CD4-positive, alpha-beta T cell treated with Interleukin-15 for 4 hours (primary cell): ENCODE measurements at places on chromosomes 4 and X.

DNA sequence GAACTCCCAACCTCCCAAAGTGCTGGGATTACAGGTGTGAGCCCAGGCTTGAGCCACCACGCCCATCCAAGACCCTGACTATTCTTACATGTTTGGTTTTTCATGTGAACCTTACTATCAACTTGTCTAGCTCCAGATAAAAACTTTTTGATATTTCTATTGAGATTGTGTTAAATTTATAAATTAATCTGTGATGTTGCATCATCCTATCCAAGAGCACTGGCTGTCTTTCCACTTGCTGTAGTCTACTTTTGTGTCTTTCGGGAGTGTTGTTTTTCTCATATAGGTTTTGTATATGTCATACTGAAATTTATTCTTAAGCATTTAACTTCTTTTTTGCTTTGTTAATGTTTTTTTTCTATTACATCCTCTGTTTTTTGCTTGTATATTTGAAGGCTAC lies 34.6 kb downstream of the BRCC3 start:
- DNase-seq = no peak

- DNase-seq = no peak
These were observed 124.5 kb upstream of the KLF3 start for GRCh38 chr4:38539501-38539900.

GRCh38 chrX:33207056-33207455 lies 4.3 kb downstream of the DMD start:
- DNase-seq = no peak

DNA sequence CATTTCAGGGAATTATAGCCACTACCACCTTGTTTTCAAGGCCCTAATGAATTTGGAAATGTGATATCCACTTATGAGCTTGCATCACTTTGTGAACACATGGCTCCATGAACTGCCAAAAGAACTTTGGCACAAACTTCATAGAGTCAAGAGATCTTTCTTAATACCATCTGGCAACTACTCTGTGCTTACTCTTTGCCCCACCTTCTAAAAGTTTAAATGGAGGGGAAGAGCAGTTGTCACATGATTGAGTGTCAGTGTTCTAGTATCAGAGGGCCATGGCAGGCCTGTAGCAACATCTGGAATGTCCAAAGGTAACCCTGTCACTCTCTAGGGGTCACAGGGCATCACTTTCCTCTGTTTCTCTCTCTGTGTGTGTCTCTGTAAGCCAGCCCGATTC lies 2.6 kb upstream of the ADH1B start:
- DNase-seq = no peak

- no peak for DNase-seq
These were observed 197.1 kb downstream of the SLC7A11 start for GRCh38 chr4:138045036-138045435.

- DNase-seq = no peak
These were observed 81.9 kb downstream of the FHDC1 start for GRCh38 chr4:153018031-153018430.

DNA sequence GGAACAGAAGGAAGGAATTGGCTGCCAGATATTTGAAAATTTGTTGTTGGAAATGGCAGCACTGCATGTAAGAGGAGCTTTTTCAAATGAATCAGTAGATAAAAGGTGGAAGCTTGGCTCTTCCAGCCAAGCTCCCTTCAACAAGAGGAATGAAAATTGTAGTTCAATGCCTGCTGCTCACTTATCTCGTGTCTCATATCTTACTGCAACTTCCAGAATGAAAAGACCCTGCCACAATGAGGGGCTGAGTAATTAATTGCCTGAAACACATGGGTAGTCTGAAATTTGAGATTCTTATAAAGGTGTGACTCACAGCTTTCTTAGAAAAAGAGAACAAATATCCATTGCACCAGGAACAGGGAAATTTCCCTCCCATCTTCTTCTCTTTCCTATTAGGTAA lies 53.0 kb downstream of the HAND2 start:
- no peak for DNase-seq

- no peak for DNase-seq
These were observed 106.8 kb downstream of the ARSJ start for GRCh38 chr4:113872426-113873260.

DNA sequence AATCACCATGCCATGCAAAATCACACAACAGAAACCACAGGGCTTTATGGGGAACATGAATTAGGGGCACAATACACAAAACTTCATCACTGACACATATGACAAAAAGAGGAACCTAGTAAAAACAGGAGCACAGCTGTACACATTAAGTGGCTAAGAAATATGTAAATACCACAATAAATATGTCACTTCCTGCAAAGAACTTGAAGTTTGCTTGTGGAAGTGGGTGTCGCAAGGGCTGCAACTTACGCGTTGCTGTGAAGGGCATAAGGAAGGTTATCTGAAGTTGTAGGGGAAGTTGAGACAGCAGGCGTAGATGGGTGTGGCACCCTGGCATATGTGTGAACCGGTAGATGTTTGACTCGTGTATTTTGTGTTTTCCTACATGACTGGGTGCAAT lies 42.4 kb downstream of the CLCN4 start:
- no peak for DNase-seq

- DNase-seq = no peak
These were observed 2.6 kb upstream of the DOCK11 start for GRCh38 chrX:118493016-118493415.

DNA sequence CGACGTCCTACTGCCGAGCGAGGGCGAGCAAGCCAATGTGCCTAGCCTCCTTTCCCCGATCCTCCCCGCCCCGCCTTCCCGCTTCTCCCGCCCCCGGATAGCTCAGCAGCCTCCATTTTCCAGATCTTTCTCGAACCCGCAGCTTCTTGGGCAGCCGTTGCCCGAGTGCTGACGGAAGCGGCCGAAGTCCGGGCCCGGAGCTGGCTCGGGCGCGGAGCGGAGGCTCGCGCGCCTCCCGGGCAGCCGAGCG lies 172 bp upstream of the HSPA4L start:
- no peak for DNase-seq

DNA sequence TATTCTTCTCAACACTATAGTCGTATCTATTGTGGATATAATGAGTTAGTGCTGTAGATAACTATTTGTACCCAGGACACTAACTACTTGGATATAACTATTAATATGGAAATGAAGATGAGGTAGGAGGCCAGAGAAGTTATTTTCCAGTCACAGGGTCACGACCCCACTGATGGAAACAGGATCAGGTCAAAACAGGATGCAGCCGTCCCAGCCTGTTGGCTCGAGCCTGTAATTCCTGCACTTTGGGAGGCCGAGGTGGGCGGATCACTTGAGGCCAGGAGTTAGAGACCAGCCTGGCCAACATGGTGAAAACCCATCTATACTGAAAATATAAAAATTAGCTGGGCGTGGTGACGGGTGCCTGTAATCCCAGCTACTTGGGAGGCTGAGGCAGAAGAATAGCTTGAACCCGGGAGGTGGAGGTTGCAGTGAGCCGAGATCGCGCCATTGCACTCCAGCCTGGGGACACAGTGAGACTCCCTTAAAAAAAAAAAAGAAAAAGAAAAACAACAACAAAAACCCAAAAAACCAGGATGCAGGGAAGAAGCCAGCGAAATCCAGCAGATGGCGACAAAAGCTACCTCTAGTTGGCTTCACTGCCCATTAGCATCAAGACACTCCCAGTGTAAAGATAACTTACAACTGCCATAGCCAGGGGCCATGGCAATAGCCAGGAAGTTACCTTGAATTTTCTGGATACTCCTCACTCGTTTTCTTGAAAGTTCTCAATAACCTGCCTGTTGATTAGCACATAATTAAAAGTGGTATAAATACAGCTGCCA lies 37.9 kb upstream of the NKAP start:
- no peak for DNase-seq

DNA sequence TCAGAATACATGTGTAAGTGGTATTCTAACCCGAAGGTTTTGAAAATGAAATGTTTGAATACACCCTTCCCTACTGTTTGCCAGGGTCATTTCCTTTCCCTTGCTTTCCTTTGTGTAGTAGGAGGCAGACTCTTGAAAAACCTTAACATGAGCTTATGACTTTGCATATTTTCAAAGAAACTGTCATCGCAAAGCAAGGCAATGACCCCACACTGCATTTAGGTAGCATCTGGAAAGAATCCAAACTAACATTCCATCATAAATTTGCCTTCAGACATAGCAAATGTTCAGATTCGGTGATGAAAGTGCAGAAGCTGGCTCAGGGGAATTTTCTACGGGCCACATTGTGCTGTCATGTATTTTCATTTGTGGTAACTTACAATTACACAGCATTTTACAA lies 32.3 kb downstream of the SH2D1A start:
- no peak for DNase-seq

GRCh38 chr4:138555584-138555983 lies 313.4 kb upstream of the SLC7A11 start:
- DNase-seq = no peak

GRCh38 chr4:99945718-99946355 lies 581 bp downstream of the DNAJB14 start:
- DNase-seq = no peak

GRCh38 chr4:106287353-106287969 lies 28.5 kb downstream of the TBCK start:
- no peak for DNase-seq

DNA sequence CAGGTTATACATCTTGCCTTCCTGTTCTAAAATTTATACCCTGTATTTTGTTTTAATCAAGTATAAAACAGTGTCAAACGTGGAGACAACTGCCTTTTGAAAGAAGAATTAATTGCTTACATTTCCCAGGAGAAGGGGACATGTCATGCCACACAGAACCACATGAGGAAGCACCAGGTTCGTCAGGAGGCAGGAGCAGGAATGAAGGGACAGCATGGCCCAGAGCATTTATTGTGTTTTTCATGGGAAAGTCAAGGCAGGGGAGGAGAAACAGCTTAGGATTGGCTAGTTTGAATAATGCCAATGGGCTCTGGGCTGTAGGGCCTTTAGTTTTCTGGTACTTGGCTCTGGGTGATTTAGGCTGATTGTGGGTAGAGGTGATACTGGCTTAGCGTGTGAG lies 203.7 kb downstream of the CFAP299 start:
- DNase-seq = no peak

- no peak for DNase-seq
These were observed 409.3 kb upstream of the NWD2 start for GRCh38 chr4:36835246-36835645.

- no peak for DNase-seq
These were observed 392.8 kb downstream of the GPM6A start for GRCh38 chr4:175419236-175419718.

DNA sequence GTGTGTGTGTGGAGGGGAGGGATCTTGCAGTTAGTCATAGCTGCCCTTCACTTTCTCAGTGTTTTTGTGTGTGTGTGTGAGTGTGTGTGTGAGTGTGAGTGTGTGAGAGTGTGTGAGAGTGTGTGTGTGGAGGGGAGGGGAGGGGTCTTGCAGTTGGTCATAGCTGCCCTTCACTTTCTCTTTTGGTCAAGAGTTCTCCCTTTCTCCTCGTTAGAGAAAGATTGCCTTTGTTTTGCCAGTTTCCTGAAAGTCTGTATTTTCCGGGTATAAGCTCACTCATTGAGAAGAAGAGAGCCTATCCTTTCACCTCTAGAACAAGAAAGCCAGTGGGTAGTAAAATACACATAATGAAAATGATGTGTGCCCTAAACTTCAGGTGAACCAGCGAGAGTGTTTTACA lies 75.2 kb upstream of the ENPP6 start:
- no peak for DNase-seq

DNA sequence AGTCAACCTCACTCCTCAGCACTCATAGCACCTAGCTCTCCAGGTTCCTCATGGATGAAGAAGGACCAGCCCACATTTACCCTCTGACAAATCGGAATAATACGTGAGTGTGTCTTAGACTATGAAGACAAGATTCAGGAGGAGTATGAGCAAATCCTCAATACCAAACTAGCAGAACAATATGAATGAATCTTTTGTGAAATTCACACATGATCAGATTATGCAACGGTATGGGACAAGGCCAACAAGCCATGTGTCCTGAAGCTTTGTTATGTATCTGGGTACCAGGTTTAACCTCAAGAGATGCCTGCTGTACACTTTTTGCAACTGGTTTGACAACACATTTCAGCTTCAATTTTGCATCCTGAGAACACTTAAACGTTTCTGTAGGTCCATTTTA lies 300.1 kb downstream of the OPHN1 start:
- DNase-seq = no peak

DNA sequence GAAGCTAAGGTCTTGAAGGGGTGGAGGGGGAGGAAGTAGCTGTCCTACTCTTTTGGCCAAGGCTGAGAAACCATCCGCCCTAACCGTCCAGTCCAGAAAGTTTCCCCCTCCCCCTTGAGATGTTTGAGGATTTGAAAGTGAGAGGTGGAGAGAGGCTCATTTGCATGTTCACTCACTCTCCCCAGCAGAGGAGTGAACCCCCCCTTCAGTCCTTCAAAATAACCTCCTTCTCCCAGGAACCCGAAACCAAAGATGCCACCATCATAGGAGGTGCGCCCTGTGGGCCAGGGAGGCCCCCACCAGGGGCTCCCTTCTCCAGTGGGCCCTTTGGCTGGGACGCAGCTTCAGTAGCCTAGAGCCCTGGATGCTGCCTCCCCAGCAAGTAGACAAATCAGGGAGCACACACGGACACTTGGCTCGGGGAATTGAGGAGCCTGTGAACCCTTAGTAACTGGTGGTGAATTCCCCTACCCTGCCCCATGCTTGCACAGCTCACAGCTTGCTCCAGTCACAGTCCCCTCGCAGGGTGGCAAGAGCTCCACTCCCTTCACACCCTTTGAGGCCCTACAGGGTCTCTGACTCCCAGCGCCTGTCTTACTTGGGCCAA lies 25.6 kb downstream of the ELF4 start:
- no peak for DNase-seq

DNA sequence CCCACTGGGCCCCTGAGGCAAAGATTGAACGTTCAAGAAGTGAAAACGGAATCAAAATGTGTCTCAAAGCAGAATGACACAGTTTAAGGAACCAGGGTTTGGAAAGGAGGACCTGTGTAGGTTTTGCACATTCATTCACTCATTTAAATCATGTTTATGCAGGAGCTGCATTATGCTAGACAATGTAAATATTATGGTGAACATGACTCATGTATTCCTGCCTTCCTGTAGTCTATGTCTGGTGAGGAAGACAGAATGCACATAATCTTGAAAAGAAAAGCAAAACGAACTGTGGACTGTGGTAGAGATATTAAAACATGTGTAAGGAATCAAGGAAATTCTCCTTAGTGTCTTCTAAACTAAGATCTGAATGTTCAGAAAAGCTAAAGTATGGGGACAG lies 311.8 kb upstream of the SMIM31 start:
- no peak for DNase-seq

GRCh38 chrX:73842541-73843234 lies 279.7 kb downstream of the CHIC1 start:
- no peak for DNase-seq

- no peak for DNase-seq
These were observed 15.3 kb downstream of the PGRMC1 start for GRCh38 chrX:119251386-119251785.
